ENCODE measurements at places on chromosomes 1 and 21.

- DNase-seq, result no peak
These were observed 79.2 kb downstream of the AJAP1 start for GRCh38 chr1:4733446-4734177.

GRCh38 chr1:68429233-68429808, 20.4 kb downstream of the RPE65 start:
- DNase-seq, result no peak

GRCh38 chr1:180732866-180733265, 101.0 kb downstream of the XPR1 start:
- no peak for DNase-seq

- no peak for DNase-seq
These were observed 23.4 kb downstream of the ZNF678 start for GRCh38 chr1:227586733-227587132.

- DNase-seq, result no peak
These were observed 141.7 kb upstream of the EDN2 start for GRCh38 chr1:41626146-41626545.

GRCh38 chr21:45972716-45973474, 8.7 kb upstream of the COL6A1 start:
- no peak for DNase-seq

- DNase-seq, result no peak
These were observed 81.6 kb downstream of the HHIPL2 start for GRCh38 chr1:222466150-222466865.

DNA sequence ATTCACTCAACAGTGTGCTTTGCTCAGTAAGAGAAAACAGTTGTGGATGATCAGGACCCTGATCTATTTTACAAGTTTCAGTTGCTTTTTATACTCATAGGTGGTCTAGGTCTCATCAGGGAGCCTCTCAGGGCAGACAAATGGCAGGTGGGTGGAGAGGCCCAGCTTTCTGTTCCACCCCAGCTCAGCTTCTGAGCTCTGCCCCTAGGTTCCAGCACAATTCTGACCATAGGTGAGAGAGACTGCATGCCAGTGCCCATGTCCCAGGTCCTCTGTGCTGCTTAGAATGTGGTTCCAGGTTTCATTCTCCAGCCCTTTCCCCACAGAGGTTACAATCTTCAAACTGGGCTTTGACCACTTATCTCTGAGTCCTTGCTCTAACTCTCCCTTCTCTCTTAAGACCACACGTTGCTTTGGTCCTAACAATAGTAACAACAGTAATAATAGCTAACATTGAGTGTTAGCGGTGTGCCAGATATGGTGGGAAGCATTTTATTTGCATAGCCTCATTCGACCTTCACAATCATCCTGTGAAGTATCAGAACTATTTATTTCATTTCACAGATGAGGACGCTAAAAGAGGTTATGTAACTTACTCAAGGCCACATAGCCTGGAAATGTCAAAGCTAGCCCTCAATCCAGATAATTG, 19.6 kb upstream of the DUSP10 start:
- no peak for DNase-seq

GRCh38 chr1:231694075-231694431, 67.5 kb downstream of the DISC1 start:
- no peak for DNase-seq

DNA sequence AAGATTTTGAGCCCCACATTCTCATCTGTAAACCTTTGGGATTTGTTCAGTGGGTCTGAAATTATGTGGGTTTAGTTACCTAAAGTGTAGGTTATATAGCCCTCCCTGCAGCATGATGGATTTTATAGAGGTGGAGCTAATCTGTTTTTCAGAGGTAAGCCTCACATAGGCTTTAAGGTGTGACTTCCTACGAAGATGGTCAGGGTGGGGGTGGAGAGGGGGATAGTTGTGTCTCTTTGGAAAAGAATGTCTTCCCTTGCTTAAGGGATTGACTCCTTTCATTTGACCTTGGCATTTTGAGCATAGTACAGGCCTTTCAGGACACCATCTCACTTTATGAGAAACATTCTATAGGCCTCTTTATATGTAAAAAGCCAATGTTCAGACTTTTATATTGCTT, 3.4 kb downstream of the CACHD1 start:
- no peak for DNase-seq

DNA sequence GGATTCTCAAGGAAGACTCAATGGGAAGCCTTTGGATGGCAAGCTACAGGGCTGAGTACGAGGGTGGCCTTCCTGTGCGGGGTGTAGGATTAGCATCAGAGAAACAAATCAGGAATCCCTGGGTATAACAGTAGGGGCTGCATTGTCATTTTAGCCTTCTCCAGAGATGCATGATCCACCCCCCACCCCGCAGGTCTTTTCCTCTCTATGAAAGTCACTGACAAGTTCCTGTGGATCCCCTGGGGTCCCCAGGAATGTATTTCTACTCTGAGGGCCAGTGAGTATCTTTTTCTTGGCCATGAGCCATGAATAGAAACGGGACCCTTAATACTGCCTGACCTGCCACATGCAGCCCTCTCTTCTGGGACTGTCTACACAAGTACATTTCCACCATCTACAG, 473.0 kb upstream of the VAMP3 start:
- no peak for DNase-seq

- no peak for DNase-seq
These were observed 45.7 kb downstream of the RAP1GAP start for GRCh38 chr1:21623410-21623961.

GRCh38 chr1:33576821-33577599, 104.6 kb downstream of the ZSCAN20 start:
- DNase-seq, result no peak

- DNase-seq, result peak; percentile 85
These were observed 1.7 kb upstream of the NADK start for GRCh38 chr1:1779691-1780597.

DNA sequence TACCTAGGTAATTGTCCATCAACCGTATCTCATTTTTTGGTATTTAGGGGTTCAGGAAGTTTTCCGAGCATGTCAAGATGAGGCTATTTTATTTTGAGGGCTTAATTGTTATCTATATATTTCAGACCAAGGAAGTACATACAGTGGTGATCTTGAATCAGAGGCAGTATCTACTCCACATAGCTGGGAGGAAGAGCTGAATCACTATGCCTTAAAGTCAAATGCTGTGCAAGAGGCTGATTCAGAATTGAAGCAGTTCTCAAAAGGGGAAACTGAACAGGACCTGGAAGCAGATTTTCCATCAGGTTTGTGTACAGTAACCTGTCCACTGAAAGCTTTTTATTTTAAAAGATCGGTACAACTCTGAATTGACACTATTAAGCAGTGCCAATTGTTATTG, 130.2 kb downstream of the ZMYM4 start:
- DNase-seq, result no peak

GRCh38 chr1:177825276-177825901, 144.5 kb downstream of the SEC16B start:
- DNase-seq, result no peak

GRCh38 chr1:92262516-92262915, 36.3 kb downstream of the GLMN start:
- no peak for DNase-seq

DNA sequence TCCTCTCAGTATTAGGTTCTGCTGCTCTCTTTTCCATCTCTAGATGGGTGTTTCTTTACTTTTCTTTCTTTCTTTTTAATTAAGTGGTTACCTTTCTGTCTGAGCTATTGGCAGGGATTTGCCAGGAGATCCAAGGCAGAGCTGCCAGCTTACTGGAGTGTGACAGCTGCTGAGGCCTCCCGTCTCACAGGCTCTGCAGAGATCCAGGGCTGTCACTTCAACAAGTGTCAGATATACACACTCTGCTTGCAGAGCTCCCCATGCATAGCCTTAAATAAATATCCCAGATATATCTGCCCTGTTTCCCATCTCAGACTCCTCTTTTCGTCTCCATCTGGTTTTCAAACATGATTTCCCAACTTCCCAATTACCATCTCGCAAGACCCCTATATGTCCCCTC, 124.3 kb downstream of the NOS1AP start:
- no peak for DNase-seq

DNA sequence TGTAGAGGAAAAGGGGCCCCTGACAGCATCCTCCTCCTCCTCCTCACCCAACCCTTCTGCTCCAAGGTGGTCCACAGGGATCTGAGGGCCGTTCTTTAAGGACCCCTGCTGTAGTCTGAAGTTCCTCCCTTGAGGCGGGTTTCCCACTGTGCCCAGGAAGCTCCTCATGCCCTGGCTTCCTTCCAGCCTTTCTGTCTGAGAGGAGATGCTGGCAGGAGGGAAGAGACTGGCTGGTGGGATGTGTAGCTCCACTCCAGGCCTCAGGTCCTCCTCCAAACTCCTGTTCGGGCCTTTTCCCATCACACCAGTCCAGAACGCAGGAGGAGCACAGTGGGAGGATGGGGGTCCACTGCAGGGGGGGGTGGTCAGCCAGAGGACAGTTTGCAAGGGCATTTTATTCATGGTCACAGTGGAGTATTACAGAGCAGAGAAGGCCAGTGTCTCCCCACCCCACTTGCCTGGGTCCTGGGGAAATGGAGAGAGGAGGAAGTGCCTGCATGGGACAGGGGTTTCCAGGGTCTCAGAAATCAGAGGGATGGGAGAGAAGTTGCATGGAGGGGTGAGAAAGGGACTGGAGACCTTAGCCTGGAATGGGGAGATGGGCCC, 7.8 kb downstream of the ETV3L start:
- DNase-seq, result no peak

GRCh38 chr1:113818578-113818977, 6.3 kb upstream of the RSBN1 start:
- DNase-seq, result no peak

DNA sequence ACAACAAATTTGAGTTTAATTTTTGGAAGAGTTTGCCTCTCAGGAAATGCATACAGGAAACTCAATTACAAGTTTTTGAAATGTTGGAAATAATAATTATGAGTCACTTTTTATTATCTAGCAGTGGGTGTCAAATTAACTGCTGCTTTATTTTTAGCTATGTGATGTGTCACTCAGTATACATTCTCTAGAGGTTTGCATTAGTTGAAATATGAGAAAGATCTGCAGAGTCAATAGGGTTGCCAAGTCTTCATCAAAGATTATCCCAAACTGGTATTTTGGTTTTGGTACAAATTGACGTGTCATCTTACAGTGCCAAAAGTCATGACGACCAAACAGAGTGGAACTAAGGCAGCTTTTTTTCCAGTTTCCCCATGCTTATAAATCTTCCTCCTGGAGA, 54.3 kb upstream of the DIPK1A start:
- no peak for DNase-seq

- peak; percentile 53 for DNase-seq
These were observed 25.8 kb upstream of the LRRC8C start for GRCh38 chr1:89607156-89607555.

DNA sequence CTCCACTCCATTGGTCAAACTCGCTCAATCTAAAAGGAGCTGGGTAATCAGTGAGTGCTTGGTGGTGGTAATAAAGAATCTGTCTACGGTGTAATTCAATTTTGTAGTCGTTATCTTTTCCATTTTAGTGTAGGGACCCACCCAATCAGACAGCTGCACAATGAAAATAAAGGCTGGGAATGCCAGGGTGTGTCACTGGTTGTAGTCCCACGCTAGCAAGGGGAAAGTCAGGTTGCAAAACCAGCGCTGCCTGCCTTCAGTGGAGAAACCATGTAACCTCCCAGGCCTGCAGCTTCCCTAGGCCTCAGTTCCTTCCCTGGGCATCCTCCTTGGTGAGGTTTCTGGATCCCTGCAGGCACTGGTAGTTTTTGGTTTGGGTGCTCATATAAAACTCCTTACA, 49.4 kb upstream of the PPP2R5A start:
- no peak for DNase-seq

- DNase-seq, result peak; percentile 22
These were observed 21.1 kb downstream of the CLDN8 start for GRCh38 chr21:30194701-30195299.

DNA sequence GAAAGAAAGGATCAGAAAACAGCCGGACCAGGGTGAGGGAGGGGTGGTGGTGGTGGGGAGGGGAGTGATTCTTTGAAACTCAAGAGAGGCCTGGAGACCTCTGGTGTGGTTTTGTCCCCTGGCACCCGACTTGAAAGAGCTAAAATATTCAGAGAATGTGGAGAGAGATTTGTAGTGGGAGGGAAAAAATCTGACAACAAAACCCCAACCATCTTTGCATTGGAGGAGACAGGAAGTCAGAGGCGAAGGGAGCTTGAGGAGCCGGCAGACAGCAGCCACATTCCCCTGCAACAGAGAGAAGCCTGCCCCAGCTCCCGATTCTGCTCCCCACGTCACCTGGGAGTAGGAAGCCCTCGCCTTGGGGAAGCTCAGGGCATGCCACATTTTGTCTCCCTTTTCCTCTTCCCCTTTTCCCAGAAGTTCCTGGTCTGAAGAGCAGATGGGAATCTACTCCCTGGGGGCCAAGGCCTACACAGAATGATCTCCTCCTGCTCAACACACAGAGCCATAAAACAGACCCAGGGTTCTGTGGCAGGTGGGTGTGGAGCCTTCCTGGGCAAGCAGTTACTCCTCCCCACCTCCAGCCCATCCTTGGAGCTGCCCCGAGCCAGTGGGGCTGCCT, 84.9 kb downstream of the ITPKB start:
- no peak for DNase-seq

GRCh38 chr1:78526496-78526895, 35.7 kb downstream of the PTGFR start:
- no peak for DNase-seq

GRCh38 chr1:7159116-7159781, 374.0 kb downstream of the CAMTA1 start:
- DNase-seq, result no peak

GRCh38 chr1:43243299-43243698, 26.5 kb upstream of the TMEM125 start:
- no peak for DNase-seq

DNA sequence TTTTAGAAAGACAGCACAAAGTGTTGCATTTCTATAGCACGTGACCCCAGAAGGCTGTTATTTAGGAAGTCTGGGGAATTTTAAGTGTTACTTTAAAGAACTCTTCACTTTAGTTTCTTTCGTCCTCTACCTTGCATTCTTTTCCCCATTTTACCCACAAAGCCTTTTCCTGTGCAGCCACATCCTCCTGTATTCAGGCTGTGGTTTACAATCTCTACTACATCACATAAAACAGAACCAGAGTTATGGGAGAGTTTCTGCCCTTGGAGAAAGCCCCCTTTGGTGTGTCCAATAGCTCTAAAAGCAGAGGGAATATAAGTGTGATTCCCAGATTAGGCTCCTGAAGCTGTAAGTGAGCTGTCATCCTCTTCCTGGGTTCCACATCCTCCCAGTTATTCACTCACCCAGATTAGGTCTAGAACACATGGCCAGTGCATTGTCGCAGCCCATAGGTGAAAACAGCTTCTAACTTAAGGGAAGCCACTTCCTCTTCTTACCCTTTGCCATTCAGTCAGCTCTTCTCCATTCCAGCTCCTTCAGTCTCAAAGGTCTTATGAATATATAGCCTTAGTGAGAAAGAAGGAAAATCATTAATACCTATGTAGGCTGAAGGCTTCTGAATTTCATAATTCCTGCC, 171.1 kb downstream of the PIGK start:
- DNase-seq, result peak; percentile 45
